Lung microvascular endothelial cell (primary cell): ENCODE measurements at places on chromosomes 6 and 20.

DNA sequence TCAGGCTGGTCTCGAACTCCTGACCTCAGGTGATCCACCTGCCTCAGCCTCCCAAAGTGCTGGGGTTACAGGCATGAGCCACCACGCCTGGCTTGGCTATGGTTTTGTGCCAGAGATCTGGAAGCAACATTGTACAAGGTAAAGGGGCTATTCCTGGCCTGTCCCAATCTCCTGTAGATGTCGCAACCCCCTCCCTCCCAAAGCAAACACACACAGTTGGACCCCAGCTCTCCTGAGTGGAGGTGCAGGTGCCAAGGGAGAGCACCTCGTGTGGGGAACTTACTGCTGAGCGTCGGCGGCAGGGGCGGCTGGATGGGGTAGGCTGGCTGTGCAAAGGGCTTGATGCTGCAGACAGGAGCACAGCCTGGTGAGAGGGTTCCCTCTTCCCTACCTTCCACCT is 8.8 kb downstream of the RPL10A start:
- no peak for DNase-seq

GRCh38 chr20:51385646-51386530 is 156.6 kb downstream of the NFATC2 start:
- DNase-seq: peak; percentile 75

GRCh38 chr6:55469951-55470366 is 109.0 kb downstream of the HMGCLL1 start:
- no peak for DNase-seq

GRCh38 chr20:10314198-10314597 is 95.6 kb downstream of the SNAP25 start:
- no peak for DNase-seq

DNA sequence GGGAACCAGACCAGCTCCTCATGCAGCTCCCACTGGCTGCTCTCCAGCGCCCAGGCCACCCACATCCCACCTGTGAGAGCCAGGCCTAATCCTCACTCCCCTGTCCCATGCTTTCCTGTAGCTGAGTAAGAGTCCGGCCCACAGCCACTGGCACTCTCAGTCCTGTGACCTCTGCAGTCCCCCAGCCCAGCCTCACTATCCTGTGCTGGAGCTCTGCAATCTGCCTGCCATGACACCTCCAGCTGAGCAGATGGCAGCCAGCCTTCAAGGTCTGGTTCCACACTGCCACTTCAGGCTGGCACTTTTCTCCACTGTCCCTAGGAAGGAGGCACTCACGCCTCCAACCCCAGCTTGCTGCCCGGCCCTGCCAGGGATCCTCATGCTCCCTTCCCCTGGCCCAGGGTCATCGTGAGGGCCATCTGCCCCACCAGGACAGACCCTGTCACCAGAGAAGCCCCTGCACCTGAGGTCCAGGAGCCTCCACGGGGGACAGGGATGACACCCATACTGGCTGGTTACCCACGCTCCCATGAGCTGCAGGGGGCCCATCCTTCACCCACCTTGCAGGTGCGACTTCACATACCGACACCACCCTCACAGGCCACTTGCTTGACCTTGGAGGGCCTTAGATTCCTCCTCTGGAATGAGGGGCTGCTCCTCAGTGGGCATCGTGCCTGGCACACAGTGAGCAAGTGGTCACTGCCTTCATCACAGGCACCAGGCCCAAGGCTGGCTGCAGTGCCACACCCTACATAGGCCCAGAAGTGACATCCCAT is 100.1 kb downstream of the ASXL1 start:
- DNase-seq: no peak

- DNase-seq: no peak
These were observed 97.8 kb upstream of the CARMIL1 start for GRCh38 chr6:25181350-25181724.

DNA sequence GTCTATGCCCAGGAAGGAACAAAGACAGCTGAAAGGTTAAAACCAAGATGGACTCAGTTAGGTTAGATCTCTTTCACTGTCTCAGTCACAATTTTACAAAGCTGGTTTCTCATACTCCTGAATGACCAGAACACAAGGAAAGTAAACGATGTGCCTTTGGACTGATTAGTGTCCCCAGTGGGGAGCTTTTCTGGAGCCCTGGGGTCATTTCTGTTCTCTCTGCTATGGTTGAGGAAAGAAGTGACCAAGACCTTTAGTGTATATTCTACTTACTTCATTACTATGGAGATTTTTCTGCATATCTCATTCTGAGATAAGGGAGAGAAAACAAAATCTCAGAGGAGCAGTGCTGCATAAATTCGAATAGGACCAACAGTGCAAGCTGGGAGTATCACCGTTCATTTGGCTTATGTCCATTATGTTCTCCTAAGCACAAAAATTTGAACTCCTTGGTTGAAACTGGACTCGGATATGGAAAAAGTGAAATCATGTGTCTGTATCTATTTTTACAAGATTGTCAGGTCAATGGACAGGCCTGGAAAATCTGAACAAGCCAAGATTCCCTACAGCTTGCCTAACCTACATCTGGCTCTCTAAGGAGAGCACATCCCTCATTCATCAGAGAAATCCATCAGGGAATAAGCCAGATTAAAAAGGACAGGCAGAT is 34.4 kb upstream of the ENPP1 start:
- DNase-seq: no peak

- DNase-seq: no peak
These were observed 628.2 kb downstream of the COL12A1 start for GRCh38 chr6:74577619-74578018.

- DNase-seq: no peak
These were observed 11.3 kb downstream of the SLC2A12 start for GRCh38 chr6:134041093-134041492.

DNA sequence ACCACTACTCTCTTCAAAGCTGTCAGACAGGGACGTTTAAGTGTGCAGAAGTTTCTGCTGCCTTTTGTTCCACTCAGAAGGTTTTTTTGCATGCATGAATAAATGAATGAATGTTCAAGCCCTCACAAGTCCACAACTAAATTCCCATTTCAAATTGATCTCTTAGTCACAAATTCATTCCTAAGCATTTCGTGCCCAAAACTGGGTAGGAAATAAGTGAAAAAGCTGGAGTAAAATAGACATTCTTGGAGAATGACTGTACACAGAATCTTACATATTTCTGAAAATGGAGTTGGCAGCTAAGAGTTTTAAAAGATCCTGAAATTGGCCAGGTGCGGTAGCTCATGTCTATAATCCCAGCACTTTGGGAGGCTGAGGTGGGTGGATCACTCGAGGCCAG is 117.6 kb downstream of the PERP start:
- DNase-seq: no peak

DNA sequence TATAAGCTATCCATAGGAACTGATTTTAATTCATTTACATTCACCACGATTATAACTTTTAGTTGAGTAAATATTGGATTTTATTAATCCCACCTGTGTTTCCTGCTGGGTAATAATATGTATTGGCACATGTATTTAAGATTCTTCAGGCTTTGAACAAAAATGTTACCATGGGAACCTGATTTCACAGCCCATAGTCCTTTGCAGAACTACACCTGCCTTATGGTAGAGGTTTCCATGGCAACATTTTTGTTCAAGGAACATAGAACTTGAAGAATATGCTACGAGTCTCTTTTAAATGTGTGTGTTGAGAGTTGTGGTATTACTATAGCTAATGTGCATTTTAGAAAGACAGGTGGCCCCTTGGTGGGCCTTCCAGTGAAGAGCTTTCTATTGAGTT is 317.4 kb downstream of the SAMD5 start:
- no peak for DNase-seq

GRCh38 chr6:17851001-17851719 is 136.3 kb downstream of the KIF13A start:
- no peak for DNase-seq

- DNase-seq: no peak
These were observed 2.9 kb downstream of the STAU1 start for GRCh38 chr20:49185071-49185761.

- DNase-seq: peak; percentile 35
These were observed at the start of gene RSPO3 for GRCh38 chr6:127118298-127119101. RSPO3 (plus strand) TSS chr6:127118671; CDS start chr6:127119193, 522 bp downstream.

- peak; percentile 80 for DNase-seq
These were observed 44.1 kb downstream of the SNX9 start for GRCh38 chr6:157867155-157867559.

DNA sequence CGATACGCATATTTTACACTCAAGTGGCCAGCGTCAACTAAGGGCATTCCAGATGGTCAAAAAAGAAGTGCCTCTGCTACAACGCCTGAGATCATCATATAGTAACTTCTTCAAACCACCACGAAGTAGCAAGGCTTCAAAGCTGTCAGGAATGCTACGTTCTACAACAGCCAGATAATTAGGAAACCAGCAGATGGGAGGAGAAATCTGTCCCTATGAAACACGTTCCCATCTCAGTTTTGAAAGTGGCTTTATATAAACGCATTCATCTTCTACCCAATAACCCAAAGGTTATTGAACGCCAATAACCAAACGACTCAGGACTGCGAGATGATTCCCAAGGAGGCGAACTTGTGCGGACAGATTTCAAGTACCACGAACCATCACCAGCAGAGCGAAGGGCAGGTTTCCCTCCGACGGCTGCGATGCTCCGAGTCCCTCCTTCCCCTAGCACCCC is 1.2 kb downstream of the ABHD12 start:
- DNase-seq: peak; percentile 29

- no peak for DNase-seq
These were observed 18.1 kb downstream of the PTPRA start for GRCh38 chr20:2891343-2891742.

DNA sequence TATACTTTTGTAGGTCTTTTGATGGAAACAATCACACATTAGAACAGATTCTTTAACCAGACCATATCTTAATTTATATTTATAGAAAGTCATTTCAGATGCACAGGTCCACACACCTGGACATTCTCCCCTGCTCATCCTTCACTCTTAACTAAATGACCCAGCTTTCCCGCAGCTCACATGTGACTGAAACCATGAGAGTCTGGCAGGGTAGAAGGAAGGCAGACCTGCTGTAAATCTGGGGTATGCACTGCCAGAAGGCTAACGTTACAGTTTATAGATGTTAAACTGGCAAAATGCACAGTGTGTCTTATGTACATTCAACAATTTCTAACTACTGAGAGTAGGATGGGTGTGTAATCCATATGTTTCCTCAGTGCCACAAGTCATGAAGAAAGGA is 359.5 kb upstream of the SPTLC3 start:
- DNase-seq: no peak

DNA sequence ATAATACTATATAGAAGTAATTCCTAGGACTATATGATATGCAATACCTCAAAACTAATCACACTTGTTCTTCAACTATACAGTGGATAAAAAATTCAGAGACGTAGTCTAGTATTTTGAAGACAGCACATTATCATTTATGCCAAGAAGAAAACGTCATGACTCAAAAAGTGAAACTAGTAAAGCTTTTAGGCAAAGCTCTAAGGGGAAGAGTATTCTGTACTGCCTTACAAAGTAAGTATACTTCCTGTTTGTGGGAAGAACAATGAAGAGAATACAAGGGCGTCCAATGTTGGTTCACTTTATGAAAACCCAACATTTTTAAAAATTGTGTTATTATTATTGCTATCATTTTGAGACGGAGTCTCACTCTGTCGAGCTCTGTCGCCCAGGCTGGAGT is 27.9 kb downstream of the LOC128125822 start:
- DNase-seq: no peak

GRCh38 chr6:101845172-101845571 is 451.7 kb downstream of the GRIK2 start:
- no peak for DNase-seq

DNA sequence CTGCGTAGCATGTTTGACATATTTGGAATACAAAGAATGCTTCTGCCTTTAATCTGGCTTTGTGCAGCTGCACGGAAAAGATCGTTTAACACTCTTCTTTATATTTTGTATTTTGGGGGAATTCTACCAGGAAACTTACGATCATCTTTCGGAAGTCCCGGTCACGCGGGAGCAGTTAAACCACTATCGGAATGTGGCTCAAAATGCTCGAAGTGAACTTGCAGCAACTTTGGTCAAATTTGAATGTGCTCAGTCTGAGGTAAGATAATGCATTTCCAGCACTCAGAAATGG is 42.3 kb downstream of the CCDC170 start:
- no peak for DNase-seq

DNA sequence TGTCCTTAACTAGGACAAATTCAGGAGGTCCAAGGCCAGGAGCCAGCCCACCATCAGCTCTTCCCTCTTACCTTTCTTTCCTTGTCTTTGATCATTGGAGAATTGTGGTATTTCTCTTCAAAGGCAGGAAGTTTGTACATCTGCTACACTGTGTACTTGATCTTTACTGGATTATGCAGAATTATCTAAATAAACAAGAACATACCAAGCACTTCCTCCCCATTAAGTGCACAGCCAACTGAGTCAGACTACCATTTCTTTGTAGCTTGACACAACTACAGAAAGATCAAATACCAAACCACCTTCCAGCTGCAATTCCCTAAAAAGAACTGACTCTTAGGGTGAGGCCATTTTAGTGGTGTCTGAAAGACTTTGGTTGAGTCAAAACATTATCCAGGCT is 195.1 kb downstream of the HDGFL1 start:
- DNase-seq: no peak

DNA sequence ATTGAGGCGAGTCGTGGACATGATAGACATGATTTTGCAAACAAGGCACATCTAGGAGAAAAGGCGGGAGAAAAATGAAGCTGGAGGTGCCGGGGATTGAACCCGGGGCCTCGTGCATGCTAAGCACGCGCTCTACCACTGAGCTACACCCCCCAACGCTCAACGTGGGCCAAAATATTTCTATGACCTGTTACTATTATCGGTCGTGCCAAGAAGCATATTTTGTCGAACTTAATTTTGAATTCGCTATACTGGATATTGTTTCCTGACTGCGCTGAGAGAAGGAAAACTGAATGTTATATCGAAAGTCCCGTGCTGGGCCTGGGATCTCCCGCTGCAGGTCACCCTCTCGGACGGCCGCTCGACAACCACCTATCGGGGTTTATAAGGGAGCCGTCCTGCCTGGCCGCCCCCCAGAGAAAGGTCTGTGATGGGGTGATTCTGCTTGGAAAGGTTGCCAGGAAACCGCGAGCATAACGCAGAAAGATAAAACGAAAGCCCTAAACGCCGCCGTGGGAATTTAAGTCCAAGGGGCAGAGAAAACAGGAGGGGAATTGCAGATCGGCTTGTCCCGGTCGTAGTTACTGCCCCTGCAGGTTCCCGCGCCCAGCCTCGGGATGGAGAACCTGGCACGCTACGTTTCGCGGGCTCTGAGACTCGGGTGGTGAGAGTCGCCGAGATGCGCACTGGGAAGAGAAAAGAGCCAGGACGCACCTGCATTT is 60.0 kb downstream of the TRIM27 start:
- peak; percentile 92 for DNase-seq
